ENCODE measurements at places on chromosomes 2 and 18. TPM values are rescaled to one million over a fixed set of nuclear protein-coding genes. Genes with fewer than 3 reads are reported as not detected.

DSC2 gene
- total RNA-seq, result not detected

VAPA gene
- total RNA-seq, result 387 TPM

SLC23A3 gene
- total RNA-seq, result not detected

RAB10 gene
- 139 TPM for total RNA-seq

HAAO gene
- total RNA-seq, result not detected

USP37 gene
- total RNA-seq, result 16.8 TPM

OTOS gene
- not detected for total RNA-seq

HDHD2 gene
- 17.8 TPM for total RNA-seq

TNFRSF11A gene
- not detected for total RNA-seq

FHL2 gene
- total RNA-seq, result 42.0 TPM

KATNAL2 gene
- total RNA-seq, result 13.9 TPM

CAPN13 gene
- not detected for total RNA-seq

CPS1 gene
- 33.9 TPM for total RNA-seq
